WTC11 (cell line): ENCODE measurements at places on chromosomes 6 and 20. TPM values are rescaled to one million over a fixed set of nuclear protein-coding genes. Genes with fewer than 3 reads are reported as not detected.

GRCh38 chr20:2767768-2768631 lies 32.4 kb downstream of the CPXM1 start:
- peaks cover 8% of the 10 kb centered on the region; the same call in 1 of the 2 replicates for H3K27me3 ChIP-seq
- H3K4me3 ChIP-seq, result no peak overlapping the region
- H3K36me3 ChIP-seq, result no peaks in the 10 kb centered on the region
- DNase-seq, result no peak

DNA sequence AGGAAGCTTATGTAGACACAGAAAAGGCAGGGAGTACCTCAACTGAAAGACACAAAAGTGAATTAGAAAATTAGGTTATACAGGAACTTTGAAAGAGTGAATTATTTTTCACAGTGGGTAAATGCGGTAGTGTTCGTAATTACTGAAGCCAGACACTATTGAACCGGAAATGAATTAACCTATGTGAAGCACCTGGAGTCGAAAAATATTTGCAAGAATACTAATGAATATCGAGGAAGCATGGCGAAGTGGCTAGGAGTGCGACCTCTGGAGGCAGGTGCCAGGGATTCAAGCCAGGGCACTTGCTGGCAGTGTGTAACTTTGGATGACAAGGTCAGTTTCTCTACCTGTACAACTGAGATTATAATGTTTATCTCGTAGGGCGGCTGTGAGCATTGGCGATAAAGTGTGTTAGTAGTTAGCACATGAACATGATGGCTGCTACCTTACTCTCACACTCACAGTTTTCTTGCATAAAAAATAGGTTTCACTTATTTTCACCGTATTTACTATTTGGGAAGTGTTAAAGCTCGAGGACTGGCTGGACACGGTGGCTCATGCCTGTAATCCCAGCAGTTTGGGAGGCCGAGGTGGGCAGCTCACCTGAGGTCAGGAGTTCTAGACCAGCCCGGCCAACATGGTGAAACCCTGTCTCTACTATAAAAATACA lies 567 bp upstream of the SLC18B1 start:
- H3K36me3 ChIP-seq, result peaks cover 13% of the 10 kb centered on the region
- H3K4me3 ChIP-seq, result peak overlapping the region; percentile 91; the same call in 1 of the 2 replicates
- DNase-seq, result peak; percentile 73
- H3K27me3 ChIP-seq, result no peaks in the 10 kb centered on the region

- no peak for DNase-seq
- H3K36me3 ChIP-seq, result no peaks in the 10 kb centered on the region
- no peak overlapping the region for H3K27ac ChIP-seq
- peaks cover 6% of the 10 kb centered on the region for H3K4me1 ChIP-seq
Observed at GRCh38 chr6:19772891-19773290, 64.3 kb upstream of the ID4 start.

DNA sequence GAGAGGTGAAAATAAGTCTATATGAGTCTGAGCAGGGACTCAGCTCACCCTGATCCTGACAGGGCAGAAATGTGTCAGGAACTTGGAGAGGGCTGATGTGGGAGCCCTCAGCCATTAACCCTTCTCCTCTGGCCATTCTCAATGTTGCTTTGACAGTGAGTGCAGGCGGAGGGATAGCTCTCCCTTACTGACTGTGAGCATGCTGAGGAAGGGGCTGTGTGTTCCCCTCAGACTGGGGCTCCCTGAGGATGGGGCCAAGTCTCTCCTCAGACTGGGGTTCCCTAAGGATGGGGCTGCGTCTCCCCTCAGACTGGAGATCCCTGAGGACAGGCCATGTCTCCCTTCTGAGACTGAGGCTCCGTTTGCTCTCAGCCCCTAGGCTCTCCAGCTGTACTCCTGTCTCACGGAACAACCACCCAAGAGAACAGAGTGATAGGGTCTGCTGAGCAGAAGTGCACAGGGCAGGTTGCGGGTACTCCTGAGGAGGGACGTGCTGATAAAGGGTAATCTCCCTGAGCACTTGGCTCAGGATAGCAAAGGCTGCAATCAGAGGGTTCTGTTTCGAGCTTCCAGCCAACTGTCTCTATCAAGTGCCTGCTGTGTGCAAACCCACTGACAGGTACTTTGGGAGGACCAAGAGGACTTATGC lies 141.0 kb downstream of the MRPL14 start:
- H3K36me3 ChIP-seq, result no peaks in the 10 kb centered on the region
- peaks cover 29% of the 10 kb centered on the region for H3K4me1 ChIP-seq
- DNase-seq, result no peak
- no peak overlapping the region for H3K4me3 ChIP-seq
- H3K27ac ChIP-seq, result no peak overlapping the region
- H3K27me3 ChIP-seq, result no peaks in the 10 kb centered on the region

DNA sequence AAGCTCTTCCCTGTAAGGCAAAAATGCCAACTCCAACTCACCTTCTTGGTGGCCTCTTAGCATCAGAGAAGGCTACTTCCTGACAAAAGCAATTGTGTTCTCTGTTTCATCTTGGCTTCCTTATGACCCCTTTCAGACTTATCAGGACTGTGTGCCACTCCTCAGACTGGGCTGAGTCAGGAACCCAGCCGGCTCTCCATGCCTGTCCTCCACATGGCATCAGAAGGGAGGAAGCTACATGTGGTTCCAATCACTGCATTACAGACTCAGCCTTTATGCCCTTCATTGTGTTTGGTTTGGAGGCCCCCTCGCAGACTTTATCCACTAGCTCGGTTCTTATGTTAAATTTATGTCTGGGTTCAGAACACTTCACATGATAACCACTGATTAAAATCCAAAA lies 142.5 kb downstream of the SLC24A3 start:
- H3K27ac ChIP-seq, result no peak overlapping the region
- peaks cover 7% of the 10 kb centered on the region; the same call in 1 of the 2 replicates for H3K4me1 ChIP-seq
- H3K4me3 ChIP-seq, result no peak overlapping the region

Gene FAXC
- total RNA-seq, result 10.2 to 12.9 TPM (median 11.1 TPM) in 3 replicates

DNA sequence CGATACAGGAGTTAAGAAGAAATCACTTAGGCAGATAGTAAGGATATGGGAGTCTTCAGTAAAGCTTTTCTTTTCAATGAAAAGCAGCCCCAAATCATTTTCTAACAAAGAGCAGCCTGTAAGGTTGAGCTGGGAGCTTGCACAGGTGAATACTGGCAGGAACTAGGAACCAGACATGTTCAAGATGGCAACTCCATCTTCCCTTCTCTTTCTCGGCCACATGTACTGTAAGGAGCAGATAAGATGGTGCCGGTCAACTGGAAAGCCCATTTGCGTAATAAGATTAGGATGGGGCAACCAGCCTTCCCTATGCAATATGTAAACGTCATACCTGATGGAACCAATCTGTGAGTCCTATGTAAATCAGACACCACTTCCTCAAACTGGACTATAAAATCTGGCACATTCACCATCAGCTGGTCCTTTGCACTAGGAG lies 46.2 kb upstream of the RNGTT start:
- DNase-seq, result no peak
- no peaks in the 10 kb centered on the region for H3K36me3 ChIP-seq
- H3K4me1 ChIP-seq, result peaks cover 30% of the 10 kb centered on the region
- no peak overlapping the region for H3K27ac ChIP-seq

GRCh38 chr20:38073307-38074071 lies 39.9 kb downstream of the RPRD1B start:
- H3K36me3 ChIP-seq, result peaks cover 42% of the 10 kb centered on the region
- no peak overlapping the region for H3K27ac ChIP-seq

GRCh38 chr6:96841345-96841744 lies 4.1 kb upstream of the GPR63 start:
- no peak for DNase-seq
- no peaks in the 10 kb centered on the region for H3K36me3 ChIP-seq
- no peak overlapping the region for H3K27ac ChIP-seq
- H3K4me3 ChIP-seq, result no peak overlapping the region

DNA sequence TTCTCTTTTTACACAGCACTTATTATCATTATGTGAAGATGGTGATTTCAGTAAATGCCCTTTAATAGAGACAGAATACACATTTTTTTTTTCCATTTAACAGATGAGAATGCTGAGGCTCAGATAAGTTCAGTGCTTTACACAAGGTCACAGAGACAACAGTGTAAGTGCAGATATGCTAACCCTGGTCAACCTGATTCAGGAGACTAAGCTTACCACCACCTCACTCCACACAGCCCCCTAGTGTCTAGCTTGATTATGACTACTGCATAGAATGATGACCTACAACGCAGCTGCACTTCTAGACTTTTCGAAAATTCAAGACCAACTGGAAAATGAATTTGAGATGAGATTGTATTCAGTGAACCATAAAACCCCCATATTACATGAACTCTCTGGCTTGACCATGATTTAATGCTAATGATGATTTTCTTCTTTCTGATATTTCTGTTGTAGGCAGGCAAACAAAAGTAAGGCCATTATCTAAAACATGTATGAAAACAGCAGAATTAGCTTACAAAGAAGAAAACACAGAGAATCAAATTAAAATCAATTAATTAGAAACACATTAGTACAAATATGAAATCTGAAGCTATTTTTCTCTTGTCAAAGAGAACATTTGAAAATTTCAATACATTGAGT lies 212.1 kb upstream of the PHACTR1 start:
- no peaks in the 10 kb centered on the region for H3K36me3 ChIP-seq
- H3K4me1 ChIP-seq, result peaks cover 4% of the 10 kb centered on the region
- H3K27ac ChIP-seq, result no peak overlapping the region
- no peaks in the 10 kb centered on the region for H3K27me3 ChIP-seq
- H3K4me3 ChIP-seq, result no peak overlapping the region
- DNase-seq, result peak; percentile 33

DNA sequence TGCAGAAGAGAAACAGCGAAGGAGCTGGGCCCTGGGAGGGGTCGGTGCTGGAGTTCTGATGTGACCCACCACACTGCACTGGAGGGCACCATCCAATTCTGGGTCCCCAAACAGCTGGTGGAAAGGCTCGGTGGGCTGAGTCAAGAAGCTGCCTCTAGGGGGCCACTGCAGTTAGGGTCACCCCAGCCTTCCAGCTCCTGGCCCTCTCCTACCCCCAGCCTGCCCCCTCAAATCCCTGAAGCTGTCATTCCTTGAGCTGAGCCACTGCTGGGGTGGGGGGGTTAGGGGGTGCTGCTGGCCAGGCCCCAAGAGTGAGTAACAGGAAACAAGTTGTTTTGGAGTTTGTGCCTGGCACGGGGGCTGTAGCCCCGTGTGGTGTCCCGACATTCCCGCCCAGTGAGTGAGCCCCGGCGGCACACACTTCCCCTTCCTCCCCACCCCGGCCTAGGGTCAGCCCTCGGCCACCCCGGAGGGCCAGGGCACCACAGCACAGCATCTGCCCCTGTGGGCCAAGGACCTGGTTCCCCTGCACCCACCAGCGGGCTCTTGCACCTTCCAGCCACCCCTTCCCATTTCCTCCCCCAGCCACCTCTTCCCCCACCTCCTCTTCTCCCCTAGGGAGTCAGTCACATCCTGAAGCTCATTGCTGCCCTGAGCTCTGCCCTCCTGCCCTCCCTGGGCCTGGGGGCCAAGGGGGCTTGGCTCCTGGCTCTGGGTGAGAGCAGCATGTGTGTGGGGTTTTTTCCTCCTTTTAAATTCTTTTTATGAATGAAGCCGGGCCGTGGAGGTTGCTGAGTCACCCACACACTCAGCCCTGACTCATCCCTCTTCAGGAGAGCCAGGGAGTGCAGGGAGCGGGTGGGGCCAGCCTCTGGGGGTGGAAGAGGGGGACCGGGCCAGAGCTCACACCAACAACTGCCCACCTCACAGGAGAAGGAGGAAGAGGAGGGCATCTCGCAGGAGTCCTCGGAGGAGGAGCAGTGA lies 4.6 kb downstream of the SMIM29 start:
- no peaks in the 10 kb centered on the region for H3K27me3 ChIP-seq
- H3K27ac ChIP-seq, result no peak overlapping the region
- DNase-seq, result peak; percentile 36
- H3K36me3 ChIP-seq, result peaks cover 54% of the 10 kb centered on the region
- H3K4me3 ChIP-seq, result no peak overlapping the region
- H3K4me1 ChIP-seq, result peaks cover 75% of the 10 kb centered on the region

Gene WFDC11
- total RNA-seq, result not detected in 3 replicates
